A172 (cell line): ENCODE measurements at places on chromosomes 2 and 18. TPM values are rescaled to one million over a fixed set of nuclear protein-coding genes. Genes with fewer than 3 reads are reported as not detected.

The GPR45 gene
- total RNA-seq, result not detected in 2 replicates

The UGT1A3 gene
- total RNA-seq, result not detected in 2 replicates

The RAMP1 gene
- total RNA-seq, result 32.4 and 35.2 TPM in 2 replicates

GRCh38 chr2:11968521-11968920 lies 222.1 kb downstream of the LPIN1 start:
- no peak for DNase-seq

- no peak for DNase-seq
Measured at GRCh38 chr18:24763765-24764513, 303.5 kb downstream of the HRH4 start.

DNA sequence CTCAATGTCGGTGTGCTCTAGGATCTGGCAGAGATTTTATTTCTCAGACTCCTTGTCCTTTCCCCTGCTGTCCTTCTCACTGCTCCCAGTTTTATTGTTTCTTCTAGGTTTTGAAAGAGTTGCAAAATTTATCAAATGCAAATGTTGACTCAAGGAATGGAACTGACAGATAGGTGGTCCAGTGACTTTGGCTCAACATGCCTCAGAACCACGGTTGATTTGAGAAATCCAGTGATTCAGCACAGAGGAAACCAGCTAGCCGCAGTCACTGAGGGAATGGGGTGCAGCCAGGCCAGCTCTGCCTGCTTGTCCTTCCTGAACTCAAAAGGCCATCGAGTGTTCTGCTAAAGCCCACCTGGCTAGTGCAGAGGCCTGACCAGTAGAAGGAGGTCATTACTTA lies 125.7 kb upstream of the LYPD6 start:
- DNase-seq, result no peak

DNA sequence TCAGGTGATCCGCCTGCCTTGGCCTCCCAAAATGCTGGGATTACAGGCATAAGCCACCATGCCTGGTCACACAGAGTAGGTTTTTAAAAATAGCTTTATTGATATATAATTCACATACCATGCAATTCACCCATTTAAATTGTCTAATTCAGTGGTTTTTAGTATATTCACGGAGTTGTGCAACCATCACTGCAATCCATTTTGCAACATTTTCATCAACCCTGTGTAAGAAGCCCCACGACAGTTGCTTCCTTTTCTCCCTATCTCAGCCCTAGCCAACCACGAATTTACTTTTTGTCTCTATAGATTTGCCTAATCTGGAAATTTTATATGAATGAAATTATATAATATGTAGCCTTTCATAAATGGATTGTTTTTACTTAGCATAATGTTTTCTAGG lies 266.4 kb downstream of the NAPG start:
- no peak for DNase-seq

- DNase-seq, result no peak
Measured at GRCh38 chr18:22552899-22553460, 135.3 kb upstream of the CTAGE1 start.

DNA sequence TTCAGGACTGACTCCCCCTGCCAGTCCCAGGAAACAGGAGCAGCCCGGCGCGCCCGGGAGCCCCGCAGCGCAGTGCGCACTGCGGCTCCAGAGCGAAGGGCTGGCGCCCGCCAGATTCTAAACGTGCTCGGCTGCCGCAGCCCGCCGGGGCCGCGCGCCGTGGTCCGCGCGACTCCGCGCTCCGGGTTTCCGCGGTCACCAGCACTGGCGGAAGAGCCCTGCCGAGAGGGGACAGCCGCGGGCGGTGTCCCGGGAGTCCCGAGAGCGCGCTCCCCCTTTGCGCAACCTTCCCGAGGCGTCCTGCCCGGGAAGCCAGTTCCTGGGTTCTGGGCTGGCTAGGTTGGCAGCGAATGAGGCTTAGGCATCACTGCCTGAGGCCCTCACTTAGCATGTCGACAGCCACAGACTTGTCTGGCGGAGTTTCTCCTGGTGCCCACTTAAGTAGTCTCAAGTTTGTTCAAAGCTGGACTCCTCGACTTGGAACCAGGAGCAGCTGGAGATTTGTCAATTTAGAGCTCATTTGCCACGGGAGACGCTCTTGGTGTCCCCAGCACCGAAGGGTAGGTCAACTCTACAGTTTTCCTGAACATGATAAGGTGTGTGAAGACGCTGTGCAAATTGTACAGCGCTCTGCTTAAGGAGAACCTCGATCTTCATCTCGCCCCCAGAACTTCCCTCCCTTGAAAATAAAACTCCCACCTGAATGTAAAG lies 1.5 kb upstream of the VSNL1 start:
- no peak for DNase-seq

GRCh38 chr2:18153741-18154140 lies 275.3 kb downstream of the KCNS3 start:
- no peak for DNase-seq

DNA sequence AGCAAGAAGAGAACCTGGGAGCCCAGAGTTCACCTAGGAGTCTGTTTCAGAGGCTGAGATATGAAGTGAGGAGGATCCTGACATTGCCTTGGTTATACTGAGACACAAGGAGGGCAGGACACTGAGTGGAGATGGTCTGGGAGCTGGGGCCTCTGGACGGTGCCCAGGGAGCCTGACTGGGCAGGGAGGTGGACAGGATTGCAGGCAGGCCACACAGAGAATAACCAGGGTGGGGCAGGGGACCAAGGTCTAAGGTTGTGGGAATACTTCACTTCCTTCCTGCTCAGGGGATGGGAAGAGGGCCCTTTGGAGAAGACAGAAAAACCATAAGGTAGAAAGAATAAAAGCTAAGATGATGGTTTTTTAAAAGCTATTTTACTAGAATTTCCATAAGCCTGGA lies 18.7 kb downstream of the EDAR start:
- no peak for DNase-seq

DNA sequence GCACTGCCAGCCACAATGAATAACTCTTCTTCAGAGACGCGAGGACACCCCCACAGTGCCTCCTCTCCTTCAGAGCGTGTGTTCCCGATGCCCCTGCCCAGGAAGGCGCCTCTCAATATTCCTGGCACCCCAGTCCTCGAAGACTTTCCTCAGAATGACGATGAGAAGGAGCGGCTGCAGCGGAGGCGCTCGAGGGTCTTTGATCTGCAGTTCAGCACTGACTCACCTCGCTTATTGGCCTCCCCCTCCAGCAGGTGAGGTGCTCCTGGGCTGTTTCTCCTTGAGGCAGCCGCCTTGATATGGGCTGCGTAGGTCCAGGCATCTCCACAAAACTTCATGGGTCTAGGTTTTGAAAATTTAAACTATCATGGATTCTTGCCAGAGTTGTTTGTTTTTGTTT lies 6.1 kb downstream of the NCAPH start:
- DNase-seq, result no peak

DNA sequence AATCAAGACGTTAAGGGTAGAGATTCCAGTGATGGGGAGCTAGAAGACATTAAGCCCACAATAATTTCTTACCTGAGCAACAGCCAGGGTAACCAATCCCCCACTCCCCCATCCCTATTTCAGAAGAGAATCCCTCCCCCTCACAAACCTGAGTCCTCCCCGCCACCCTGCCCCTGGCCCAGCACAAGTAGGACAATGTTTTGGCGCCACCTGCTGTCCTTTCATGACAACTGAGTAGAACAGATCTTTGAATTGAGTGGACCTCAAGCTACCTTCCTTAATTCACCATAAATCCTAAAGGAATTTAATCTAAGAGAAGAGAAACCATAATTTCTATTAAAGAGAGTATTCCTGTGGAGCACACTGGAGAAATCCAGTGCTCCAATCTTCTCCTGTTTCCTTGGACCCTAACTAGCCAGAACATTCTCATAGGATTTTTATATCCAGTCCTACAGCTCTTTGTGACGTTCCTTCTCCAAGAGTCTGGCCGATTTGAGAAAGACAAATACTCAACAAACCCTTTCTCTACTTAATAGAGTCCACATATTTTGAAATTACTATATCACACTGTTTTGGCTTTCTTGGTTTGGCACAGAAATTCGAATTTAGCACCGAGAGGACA lies 41.1 kb downstream of the NHEJ1 start:
- peak; percentile 43 for DNase-seq

DNA sequence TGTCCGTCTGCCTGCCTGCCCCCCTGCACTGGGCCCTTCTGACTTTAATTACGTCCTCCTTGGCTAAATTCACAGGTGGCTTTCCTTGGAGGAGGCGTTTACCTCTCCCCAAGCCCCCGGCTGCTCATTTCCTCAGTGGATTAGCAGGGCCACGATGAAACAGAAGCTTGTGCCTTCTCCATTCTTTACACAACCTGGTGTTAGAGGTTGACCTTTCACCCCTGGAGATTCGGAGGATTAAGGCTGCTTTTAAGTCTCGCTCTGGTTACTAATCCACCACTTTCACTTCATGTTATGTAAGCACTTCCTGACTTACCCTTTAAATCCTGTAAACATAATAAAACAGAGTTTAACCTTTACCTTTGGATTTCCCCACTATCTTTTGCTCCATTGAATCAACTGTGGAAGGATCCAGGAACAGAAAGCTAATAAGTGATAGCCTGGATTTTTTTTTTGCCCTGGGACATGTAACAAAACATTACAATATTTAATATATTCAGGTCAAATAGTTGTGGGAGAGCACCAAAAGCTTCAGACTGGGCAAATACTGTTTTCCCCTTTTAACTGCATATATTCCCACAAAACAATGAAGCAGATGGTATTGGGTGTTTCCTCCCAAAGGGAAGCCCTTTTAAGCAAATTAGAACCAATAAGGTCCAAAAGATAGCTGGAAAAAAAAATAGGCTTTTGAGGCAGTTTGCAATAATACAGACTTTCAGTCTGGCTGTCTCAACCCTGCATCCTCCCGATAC lies 370.2 kb downstream of the EN1 start:
- DNase-seq, result no peak
